T-helper 22 cell (primary cell): ENCODE measurements at places on chromosomes 5 and 9.

GRCh38 chr5:86861512-86861911 is 243.8 kb downstream of the COX7C start:
- DNase-seq: no peak

DNA sequence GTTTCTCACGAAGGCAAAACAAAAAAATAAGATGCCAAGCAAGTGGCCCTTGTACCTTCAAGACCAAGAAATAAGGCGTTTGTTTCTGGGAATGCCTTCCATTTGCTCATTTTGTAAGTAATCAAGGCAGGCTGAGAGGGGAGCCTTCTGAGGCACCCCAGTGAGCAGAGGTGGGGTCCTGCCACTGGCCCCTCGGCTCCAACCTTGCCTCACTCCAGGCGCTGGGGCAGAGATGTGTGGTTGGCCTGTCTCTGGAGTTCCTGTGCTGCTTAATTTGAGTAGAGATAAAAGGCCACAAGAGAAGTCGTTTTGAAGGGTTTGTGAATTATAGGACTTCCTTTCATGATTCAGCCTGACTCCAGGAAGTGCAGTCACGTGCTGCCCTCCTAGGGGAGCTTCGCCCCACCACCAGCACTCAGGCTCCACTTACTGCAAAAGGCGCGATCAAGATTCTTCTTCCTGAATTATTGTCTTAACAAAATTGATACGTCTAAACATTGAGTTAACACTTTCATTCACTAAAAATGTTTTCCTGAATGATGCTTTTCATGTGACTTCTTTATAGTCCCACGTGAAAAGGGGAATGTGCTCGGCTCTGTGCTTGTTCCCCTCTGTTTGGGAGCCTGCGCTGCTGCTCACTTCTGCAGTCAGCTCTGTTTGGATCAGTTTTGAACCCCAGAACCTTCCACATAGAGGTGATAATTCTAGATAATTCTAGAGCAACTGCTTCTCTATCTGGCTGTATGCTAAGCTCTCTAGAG is 13.7 kb downstream of the SYK start:
- no peak for DNase-seq

DNA sequence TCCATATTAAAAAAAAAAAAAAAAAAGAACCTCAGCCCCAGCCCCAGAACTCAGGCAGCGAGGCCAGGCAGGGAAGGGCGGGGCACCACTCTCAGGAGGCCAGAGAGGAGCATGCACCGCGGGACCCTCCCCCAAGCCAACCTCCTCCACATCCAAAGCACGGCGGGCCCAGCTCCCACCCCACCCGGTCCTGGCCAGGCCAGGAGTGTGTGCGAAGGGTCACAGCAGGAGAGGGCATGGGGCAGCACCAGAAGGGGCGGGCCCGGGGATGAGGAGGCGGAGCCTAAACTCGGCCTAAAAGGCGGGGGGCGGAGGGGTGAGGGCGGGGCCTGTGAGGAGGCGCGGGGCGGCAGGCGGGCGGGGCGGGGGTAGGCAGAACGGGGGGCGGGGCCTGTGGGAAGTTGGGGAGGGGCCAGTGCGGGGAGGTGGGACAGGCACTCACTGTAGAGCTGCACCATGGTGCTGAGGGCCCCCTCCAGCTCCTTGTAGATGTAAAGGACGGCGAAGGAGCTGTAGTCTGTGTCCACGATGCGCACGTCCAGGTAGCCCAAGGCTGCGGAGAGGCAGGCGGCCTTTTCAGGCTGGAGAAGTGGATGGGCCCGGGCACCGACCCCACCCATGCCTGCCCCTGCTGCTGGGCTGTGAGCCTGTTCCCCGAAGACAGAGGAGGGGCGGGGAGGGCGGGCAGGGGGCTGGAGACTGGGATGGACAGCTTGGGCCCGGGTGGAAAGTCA is 1.2 kb downstream of the LCN15 start:
- DNase-seq: no peak

- no peak for DNase-seq
Observed at GRCh38 chr5:18102733-18103132, 468.5 kb downstream of the TAF11L14 start.

GRCh38 chr5:169354921-169355320 is 54.0 kb upstream of the SLIT3 start:
- DNase-seq: no peak

DNA sequence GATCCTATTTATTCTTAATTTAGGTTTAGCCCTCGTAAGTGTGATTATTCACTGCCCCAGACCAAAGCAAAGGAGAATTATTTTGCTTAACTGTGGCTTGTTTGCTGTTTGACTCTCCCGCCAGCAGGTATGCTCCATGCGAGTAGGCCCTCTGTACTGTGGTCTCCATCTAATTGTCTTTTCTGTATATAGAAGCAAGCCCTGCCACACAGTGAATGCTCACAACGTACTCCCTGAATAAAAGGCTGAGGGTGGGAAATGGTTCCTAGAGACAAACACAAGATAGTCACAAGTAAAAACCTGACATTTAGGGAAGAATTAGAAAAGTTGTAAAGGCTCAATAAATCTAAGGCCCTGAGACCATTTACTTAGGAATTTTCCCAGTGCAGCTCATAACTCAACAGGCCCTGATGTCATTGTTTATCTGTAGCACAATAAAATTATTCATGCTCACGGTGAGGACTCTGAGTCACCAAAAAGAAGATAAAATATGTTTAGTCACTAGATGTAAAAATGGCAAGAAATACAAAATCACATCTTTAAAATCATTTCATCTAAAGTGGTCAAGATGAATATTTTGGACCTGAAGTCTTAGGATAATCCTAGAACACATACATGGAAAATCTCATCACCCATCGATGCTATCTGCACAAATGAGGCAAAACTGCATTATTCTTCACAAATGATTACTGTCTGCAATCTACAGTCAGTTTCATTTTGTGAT is 473.2 kb downstream of the ENC1 start:
- no peak for DNase-seq

DNA sequence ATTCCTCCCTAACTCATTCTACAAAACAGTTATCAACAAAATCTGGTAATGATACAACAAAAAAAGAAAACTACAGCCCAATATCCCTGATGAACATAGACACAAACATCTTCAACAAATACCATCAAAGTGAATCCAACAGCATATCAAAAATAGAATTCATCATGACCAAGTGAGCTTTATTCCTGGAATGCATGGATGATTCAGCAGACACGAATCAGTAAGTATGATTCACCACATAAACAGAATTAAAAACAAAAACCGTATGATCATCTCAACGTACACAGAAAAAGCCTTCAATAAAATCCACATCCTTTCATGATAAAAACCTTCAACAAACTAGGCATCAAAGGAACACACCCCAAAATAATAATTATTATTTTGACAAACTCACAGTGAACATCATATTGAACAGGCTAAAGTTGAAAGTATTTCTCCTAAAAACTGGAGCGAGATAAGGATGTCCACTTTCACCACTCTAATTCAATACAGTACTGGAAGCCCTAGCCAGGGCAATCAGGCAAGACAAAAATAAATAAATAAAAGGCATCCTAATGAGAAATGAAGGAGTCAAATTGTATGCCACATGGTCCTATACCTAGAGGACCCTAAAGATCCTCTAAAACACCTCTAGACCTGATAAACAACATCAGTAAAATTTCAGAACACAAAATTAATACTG is 305.1 kb upstream of the RGMB start:
- no peak for DNase-seq

DNA sequence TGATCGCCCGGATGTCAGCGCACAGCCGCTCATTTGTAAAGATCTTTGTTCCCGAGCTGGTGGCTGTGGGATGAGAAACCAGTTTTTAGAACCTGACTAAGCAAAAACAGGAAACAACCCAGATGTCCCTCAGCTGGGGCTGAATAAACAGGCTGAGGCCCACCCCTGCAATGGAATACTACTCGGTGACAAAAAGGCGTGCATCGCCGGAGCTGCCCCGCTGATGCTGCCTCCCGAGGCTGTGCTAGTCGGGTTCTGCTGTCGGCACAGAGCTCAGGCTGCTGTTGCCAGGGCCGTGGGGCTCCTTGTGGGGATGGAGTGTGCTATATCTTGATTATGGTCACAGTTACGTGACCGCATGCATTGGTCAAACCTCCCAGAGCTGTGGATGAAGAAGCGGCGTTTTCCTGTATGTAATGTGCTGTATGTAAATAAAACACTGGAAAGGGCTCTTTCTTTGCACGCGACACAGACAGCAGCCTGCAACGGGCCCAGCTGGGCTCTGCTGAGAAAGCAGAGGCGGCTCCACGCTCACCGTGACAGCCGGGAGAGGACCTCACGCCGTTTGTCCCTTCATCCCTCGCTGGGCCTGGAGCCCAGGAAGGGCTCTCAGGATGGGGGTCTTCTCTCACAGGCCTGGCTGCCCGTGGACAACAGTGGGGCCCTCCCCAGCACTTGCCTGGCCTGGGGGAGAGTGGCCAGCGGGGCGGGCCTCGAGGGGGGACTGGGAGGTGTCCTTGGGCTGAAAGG is 51.5 kb upstream of the RNU6ATAC start:
- DNase-seq: no peak

DNA sequence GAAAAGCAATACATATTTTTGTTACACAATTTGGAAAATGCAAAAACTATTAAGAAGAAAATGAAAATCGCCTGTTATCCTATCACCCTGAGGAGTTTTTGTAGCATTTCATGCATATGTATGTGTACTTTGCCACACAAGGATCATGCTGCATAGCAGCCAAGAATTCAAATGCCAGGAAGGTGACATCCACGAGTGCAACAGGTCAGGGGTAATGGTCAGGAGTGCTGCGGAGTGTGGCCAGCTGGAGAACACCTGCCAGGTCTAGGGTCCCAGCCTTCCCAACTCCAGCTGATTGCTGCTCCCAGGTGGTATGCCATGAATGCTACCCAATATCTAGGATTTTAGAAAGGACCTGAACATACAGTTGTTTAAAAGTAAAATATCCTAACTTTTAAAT is 617.1 kb downstream of the PRELID2 start:
- DNase-seq: no peak

- no peak for DNase-seq
Observed at GRCh38 chr5:143397302-143398052, 6.0 kb downstream of the NR3C1 start.

DNA sequence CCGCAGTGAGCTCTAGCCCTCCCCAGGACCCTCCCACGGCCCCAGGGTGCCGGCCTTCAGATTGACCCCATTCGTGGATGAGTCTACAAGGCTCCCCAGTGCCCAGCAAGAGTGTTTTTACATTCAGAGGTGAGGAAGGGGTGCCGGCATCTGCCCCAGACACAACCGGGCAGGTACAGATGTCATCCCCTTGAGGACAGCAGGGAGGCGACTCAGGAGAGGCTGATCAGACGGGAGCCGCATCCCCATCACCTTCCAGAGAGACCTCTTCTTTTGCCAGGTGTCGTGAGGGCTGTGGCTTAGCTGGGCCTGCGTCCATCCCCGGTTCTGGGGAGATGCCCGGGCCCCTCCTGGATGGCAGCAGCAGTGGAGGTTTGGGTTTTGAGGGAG is 4.3 kb upstream of the LRRC14B start:
- DNase-seq: no peak

DNA sequence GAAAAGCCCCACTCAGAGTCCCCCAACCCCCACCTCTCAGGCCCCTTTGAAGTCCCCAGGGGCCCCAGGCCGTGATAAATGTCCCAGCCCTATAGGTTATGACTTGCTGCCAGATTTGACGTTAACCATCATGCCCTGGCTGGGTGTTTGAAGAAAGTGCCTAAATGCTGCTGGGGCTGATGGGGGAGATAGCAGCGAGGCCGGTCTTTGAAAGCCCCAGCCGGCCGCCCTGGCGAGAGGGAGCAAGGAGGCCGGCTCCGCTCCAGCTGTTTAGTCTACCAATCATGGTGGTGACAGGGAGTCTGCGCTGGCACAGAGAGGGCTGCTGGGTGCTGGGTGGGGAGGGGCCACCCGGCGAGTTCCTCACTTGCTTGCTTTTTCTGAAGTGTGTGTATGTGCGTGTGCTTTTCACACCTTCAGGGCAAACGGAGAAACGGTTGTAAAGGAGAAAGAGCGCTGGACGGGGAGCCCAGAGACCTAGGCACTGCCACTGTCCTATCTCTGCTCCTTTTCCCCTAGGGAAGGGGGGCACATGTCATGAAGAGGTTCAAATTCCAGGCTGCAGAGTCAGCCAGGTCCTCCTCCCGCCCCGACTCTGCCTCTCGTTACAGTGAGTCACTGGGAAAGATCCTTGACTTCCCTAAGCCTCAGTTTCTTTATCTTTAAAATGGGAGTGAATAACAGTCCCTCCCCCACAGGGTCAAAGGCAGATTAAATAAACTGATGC is 126.1 kb upstream of the HAND1 start:
- DNase-seq: no peak

DNA sequence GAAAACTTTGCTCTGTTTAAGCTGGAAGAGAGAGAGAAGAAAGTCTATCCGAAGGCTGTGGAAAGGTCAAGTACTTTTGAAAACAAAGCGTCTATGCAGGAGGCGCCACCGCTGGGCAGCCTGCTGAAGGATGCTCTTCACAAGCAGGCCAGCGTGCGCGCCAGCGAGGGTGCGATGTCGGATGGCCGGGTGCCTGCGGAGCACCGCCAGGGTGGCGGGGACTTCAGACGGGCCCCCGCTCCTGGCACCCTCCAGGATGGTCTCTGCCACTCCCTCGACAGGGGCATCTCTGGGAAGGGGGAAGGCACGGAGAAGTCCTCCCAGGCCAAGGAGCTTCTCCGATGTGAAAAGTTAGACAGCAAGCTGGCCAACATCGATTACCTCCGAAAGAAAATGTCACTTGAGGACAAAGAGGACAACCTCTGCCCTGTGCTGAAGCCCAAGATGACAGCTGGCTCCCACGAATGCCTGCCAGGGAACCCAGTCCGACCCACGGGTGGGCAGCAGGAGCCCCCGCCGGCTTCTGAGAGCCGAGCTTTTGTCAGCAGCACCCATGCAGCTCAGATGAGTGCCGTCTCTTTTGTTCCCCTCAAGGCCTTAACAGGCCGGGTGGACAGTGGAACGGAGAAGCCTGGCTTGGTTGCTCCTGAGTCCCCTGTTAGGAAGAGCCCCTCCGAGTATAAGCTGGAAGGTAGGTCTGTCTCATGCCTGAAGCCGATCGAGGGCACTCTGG is 32.6 kb downstream of the CD180 start:
- no peak for DNase-seq
